ENCODE measurements at places on chromosomes 2 and 18.
A peak's percentile ranks its signal among the peaks of the same experiment; 100 is the strongest.

- no peak for DNase-seq
Measured at GRCh38 chr2:232491139-232491780, 3.6 kb upstream of the ECEL1 start.

- DNase-seq: no peak
Measured at GRCh38 chr2:30584116-30584515, 137.1 kb downstream of the LCLAT1 start.

DNA sequence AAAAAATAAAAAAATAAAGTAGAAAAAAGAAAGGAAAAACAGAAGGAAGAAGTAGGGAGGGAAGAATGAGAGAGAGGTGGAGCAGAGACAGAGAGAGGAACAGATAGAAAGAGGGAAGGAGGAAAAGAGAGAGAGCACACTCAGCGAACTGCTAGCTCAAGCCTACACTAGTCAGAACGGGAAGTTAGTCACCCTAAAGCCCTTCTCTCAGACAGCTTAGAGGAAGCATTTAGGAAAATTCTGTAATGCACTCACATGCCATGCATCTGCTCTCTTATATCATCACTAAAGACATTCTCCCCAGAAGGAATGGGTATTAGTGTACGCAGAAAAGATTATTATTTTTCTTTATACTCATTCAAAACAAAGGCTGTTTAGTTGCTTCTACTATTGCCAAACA lies 68.1 kb upstream of the SULT1C3 start:
- DNase-seq: no peak

GRCh38 chr18:10015288-10015701 lies 101.5 kb downstream of the VAPA start:
- DNase-seq: no peak

DNA sequence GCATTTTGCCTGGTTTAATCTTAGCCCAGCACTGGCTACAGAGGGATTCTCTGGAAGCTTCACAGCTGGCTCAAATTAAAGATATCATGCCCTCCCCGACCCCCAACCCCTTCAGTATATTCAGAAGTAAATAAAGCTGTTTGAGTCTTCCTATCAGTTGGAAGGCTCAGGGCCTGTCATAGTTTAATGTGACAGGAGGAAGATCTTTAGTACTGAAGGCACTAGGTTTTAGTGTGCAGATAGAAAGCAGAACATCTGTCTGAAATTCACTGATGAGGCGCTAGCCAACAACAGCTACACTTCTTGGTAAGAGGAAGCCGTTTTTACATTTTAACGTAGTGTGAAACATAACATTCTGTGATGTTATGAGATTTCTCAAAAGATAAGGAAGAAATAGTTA lies 969.1 kb upstream of the CDH2 start:
- DNase-seq: no peak

- no peak for DNase-seq
Measured at GRCh38 chr2:45283764-45284620, 274.7 kb upstream of the SIX2 start.

DNA sequence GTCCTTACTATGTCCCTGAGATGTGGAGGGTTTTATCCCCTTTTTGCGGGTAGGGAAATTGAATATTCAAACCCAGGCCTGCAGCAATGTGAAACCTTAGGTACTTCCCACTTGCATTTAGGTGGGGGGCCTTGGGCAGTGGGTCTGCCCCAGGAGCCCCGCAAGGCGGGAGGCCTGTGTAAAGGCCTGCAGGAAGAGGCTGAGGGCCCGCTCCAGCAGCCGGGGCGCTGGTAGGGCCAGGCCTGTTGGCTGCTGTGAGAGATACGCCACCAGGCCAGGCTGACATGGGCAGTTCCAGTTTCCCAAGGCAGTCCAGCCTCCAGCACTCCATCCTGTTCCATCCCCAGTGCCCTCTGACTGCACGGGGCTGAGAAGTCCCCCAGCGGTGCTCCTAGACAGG lies 64.2 kb downstream of the GBX2 start:
- no peak for DNase-seq

DNA sequence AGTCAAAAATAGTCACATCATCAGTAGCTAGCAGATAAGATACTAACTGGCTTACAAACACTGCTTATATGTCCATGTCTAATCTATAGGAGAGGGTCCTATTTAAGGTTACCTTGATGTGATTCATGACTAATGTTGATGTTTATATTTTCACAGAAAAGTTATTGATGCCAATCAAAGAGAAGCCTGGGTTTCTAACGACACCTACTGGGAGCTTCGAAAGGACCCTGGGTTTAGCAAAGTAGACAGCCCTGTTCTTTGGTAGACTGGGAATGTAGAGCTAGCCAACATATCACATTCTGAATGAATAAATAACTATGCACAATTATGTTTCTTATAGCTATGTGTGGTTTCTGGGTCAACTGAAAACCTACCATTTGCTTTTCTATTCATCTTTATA lies 55.7 kb downstream of the PRKRA start:
- DNase-seq: no peak

DNA sequence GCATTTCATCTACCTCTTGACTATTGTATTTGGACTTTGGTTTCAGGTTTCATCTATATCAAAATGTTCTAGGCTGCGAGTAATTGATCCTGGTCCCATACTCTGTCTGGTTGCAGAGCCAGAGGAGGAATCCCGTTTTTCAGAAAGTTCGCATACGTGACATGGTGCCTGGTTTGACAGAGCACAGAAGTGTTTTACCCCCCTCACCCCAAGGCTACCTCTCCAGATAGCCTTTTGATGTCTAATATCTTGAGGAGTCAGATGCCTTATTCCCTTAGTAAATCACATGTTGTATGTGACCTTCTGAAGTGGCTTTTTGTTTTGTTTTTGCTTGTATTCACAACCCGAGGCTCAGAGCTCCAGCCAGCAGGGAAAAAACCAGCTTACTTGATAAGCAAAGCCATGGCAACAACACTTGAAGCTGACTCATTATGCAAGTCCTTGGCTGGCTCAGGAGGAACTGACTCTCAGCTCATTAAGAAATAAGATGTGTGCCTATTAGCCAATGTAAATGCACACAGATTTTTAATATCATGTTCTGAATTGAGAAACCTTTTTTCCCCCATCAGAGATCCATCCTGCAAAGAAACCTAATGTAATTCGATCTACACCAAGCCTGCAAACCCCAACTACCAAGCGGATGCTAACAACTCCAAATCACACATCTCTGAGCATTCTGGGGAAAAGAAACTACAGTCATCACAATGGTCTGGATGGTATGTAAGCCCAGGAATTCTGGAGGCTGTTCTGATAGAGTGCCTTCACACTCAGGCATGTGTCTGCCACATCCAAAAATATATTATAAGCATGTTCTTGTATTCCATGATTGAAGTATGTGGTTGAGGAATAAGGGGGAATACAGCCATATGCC lies 41.4 kb downstream of the OXER1 start:
- no peak for DNase-seq

- no peak for DNase-seq
Measured at GRCh38 chr2:30298302-30298701, 67.0 kb downstream of the LBH start.

- peak; percentile 40 for DNase-seq
Measured at GRCh38 chr18:49094979-49095632, 144.3 kb upstream of the SMAD7 start.

DNA sequence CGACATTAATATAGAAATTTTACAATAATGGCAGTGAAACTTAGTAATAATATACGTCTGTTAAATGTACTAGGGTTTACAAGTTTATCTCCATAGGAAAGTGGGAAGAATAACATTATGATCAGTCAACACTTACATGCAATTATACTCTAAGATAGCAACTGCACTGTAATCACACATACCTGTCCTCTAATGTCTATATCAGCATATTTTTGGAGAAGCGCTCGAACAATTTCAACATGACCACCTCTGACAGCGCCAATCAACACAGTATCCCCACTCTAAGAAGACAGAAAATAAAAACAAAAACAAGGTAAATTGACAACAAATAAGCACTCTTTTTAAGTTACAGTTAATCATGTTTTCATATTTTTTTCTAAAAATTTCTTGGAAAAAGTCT lies 37.2 kb downstream of the KIDINS220 start:
- no peak for DNase-seq

DNA sequence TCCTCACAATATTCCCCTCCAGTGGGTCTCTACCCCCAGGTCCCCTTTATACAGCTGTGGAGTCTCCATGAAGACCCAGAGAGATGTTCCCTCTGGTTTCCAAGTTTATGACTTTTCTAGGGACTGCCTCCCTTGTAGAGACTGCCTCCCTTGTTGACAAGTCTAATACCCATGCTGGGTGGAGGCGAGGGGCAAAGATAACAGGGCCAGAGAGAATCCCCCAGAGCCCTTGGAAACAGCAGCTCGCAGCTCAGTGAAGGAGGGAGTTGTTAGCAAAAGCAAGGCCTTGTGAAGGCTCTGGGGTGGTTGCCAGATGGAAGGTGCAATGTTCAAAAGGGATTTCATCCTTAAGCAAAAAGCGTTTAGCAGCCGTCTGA lies 75.0 kb upstream of the GATA6 start:
- no peak for DNase-seq

- DNase-seq: no peak
Measured at GRCh38 chr2:157428500-157429175, 15.3 kb downstream of the CYTIP start.

DNA sequence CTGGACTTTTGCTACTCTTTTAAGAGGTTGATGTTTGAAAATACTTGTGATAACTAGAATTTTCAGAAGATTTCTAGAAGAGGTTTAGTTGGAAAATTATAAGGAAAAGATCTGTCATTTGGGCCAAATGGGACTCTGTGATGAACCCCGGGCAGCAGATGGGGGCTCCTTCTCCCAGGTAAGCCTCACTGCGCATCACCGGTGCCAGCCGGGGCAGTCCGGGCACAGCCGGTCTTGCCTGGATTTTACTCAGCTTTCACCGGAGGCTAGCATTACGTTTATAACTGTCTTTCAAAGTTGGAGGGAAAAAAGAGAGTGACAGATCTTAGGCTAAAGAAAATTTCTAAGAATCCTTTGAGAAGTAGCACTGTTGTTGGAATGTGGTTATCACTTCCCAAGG lies 97.4 kb upstream of the B3GNT7 start:
- no peak for DNase-seq

GRCh38 chr18:13379062-13379865 lies 160.7 kb downstream of the LDLRAD4 start:
- DNase-seq: no peak

- no peak for DNase-seq
Measured at GRCh38 chr2:71536226-71536671, 82.9 kb downstream of the DYSF start.

GRCh38 chr2:42793334-42794270 lies 1.2 kb upstream of the HAAO start:
- no peak for DNase-seq

- DNase-seq: no peak
Measured at GRCh38 chr2:27591745-27592144, 8.9 kb downstream of the ZNF512 start.

DNA sequence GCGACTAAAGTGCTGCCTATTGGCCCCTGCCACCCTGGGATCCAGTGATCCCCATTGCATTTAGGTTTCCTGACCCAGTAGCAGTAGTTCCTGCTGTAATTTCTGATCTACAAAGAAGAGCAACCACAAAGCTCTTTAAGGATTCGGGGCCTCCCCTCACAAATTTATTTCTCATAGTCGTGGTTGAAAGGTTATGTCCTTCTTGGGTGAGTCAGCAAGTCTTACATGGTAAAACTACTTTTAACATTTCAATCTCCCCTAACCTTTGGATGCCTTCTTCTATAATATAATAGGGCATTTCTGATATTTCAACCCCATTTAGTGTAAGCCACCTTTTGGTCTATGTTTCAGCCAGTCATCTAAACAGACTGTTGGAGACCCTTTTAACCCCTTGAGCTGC lies 14.9 kb downstream of the PIKFYVE start:
- no peak for DNase-seq

DNA sequence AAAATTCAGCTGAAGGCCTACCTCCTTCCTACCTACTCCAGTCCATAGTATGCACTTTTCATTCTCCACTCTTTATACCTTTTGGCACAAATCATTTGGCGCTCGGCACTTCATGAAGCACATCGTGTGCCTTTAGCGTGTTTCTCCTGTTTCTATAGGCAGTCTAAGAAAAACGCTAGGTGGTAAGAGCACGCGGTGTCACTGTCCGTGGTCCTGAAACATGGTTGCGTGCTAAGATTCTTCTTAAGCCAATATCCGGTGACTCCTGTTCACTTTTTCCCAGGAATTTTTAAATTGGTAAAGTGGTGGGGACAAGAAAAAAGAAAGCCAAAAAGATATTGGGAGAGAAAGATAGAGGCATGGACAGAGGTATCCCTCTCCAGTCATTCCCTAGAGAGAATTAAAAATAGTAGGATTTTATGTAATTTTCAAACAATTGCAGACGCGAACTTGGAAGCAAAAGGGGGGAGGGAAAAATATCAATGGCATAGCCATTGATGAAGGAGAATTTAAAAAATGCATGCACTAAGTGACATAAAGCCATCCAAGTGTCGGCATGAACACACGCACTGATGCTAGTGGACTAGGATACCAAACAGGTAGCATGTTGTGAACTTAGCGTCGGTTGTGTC lies 1.4 kb upstream of the CTNNA2 start:
- DNase-seq: no peak

DNA sequence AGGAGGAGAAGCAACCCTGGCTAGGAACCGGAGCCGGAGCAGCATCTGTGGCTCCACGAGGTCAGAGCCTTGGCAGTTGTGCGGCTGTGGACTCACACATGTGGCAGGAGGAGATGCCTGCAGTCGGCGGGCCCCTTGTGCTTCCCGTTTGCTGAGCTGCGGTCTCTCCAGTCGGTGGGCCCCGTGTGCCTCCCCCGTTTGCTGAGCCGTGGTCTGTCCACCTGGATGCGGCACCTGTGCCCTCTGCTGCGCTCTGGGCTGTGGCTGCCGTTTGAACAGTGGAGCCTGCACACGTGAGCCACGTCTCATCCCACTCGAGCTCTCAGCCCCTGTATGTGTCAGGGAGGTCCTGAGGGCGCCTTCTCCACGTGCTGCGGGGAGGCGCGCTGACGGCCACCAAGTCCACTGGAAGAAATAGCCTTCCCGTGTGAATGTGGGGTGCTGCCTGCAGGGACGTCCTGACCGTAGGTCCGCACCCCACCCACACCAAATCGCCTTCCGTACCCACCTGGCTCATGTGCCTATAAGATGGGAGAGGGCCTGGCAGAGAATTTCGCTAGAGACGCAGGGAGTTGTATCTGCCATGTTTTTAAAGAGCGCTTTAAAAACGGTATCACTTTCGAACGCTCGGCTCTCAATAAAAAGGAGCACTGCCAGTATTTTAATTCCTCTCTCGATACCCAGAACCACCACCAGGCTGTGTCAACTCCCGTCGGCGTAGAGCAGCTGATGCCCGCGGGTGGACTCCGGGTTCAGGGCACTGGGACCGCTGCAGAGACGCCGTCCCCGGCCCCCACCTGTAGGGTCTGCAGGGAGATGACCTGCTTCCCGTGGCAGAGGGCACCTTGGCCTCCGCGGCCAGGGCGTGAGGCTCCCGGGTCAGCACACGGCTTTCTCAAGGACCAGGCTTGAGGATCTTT lies 117.0 kb downstream of the NFATC1 start:
- no peak for DNase-seq

All from RCC 7860 (cell line).